KG1 (cell line): ENCODE measurements at places on chromosomes 16 and 17.
A peak's percentile ranks its signal among the peaks of the same experiment; 100 is the strongest.

DNA sequence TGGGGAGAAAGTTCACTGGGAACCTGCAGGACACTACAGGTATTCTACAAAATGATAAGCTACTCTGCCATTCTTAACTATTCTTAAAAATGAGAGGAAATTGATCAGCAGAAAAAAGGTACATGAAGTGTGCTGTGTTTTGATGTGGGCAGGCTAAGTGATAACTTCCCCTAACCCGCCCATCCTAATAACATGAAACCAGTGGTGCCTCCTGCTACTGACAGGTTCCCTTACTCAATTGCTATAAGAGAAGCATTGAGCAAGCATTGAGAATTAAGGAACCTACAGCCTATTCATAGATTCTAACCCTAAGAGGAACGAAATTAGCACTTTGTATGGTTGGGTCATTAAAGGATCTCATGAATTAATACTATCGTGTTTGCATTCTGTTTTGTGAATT is 18.9 kb downstream of the XYLT1 start:
- DNase-seq = no peak

DNA sequence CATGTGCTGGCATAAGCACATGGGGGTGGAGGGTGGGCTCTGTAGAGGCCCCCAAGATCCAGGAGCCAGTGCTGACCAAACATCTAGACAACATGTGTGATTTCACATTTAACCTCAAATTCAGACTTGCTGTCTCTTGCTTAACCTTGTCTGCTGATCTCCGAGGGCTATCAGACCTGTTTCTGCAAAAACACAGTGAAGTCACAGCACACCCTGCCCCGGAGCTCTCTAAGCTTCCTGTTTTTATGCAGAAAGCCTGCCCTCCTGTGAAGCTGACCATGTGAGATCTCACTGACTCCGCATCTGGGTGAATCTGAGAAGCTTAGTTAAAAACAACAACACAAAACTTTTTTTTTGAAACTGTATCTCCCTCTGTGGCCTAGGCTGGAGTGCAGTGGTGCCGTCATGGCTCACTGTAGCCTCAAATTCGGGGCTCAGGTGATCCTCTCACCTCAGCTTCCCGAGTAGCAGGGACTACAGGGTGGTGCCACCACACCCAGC is 6.6 kb upstream of the DPEP2 start:
- peak; percentile 68 for DNase-seq

DNA sequence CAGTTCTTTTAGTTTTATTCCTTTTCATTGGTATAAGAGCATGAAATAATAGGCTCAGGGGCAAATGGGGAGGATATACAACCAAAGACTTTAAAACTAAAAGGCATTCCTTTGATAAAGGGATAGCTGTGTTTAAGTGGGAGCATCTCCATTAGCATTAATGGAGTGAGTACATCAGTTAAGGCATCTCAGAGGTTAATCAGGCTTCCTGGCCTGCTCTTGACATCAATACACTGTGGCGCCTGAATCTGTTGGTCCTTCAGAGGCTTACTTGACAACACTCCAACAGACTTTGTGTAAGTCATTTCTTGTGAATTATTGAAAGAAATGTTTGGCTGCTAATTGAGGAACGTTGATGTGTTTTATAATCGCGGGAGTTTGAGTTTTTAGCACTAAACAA is 230.7 kb downstream of the BCAS3 start:
- DNase-seq = no peak

DNA sequence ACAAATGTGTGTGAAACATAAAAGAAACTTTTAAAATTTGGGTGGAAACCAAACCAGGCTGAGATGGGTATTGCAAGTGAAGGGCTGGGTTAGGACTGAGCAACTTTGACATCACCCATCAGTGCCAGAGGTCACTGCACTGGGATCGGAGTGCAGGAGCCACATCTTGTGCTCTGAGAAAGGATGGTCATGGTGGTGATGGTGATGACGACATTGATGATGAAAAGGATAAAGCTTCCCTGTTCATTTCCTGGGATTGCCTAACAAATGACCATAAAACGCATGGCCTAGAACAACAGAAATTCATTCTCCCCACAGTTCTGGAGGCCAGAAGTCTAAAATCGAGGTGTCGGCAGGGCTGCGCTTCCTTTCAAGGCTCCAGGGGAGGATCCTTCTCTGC is 324.0 kb downstream of the MAF start:
- DNase-seq = no peak

- no peak for DNase-seq
Observed at GRCh38 chr16:14337303-14338191, 266.4 kb downstream of the MRTFB start.

- DNase-seq = peak; percentile 85
Observed at GRCh38 chr17:72719578-72720493, 372.7 kb downstream of the SLC39A11 start.

DNA sequence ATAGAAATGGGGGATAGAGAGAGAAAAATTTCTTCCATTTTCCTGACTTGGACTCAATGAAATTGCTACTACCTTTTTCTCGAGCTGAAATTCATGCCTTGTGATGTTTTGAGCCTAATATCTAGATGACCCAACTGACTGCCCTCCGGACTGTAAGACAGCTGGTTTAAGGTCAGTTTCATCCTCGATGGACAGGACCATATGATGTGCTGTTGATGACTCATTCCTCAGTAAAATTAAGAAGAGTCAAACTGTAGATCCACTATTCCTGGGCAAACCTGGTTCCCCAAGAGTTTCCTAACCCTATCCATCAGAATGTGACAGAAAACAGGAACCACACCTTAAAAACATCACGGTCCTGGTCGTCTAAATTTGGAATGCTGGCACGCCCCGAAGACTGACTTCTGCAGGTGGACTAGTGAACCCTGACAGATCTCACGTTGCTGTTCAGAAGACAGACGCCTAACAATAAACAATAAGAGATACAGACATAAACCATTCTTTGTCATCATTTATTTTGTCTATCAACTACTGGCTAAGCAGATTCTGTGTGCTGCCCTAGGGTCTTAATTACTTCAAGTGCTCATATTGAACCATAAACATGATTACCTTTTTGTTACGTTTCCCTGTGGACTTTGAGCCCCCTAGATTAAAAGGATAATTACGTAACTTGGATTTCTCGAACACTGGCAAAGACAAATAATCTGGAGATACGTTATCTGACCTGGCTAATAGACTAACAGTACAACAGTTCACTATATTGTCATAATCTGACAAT is 45.1 kb upstream of the NOS2 start:
- no peak for DNase-seq

GRCh38 chr16:52465711-52466267 is 81.2 kb downstream of the TOX3 start:
- DNase-seq = no peak

GRCh38 chr17:53462393-53462811 is 360.3 kb upstream of the KIF2B start:
- no peak for DNase-seq

GRCh38 chr17:3668279-3669084 is at the start of the genes EMC6 and TAX1BP3:
EMC6 (plus strand) TSS chr17:3668812; CDS start chr17:3669147, 335 bp downstream.
TAX1BP3 (minus strand) TSS chr17:3668578; CDS start chr17:3668526, 52 bp downstream.
- peak; percentile 73 for DNase-seq

GRCh38 chr16:381789-382717 is at the start of gene PGAP6:
PGAP6 (minus strand) TSS chr16:381978; CDS start chr16:381821, 157 bp downstream.
- peak; percentile 39 for DNase-seq

- DNase-seq = no peak
Observed at GRCh38 chr16:53168744-53169143, 114.0 kb downstream of the CHD9 start.

- DNase-seq = no peak
Observed at GRCh38 chr17:19370493-19370960, 7.8 kb upstream of the MAPK7 start.
